ENCODE measurements at places on chromosomes 16 and 17.

GRCh38 chr17:77830816-77831473, 127.6 kb upstream of the TNRC6C start:
- DNase-seq, result no peak

DNA sequence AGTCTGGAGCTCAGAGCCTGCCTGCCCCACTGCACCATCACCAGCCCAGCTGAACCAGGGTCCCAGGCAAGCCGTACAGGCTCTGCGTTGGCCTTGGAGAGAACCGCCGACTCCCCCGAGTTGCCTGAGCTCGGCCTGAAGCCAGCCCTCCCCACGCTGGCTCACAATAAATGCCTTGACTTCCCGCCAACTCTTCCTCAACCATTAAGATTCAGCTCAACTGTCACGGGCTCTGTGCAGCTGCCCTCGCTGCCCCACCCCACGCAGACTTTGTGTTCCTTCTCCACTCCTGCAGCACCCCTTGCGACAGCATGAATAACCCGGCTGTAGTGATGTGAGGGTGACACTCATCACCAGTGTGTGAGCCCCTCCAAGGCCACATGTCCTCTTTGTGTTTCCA, 4.8 kb upstream of the QPRT start:
- DNase-seq, result no peak

GRCh38 chr16:2054543-2055245, 6.9 kb downstream of the TSC2 start:
- DNase-seq, result no peak

GRCh38 chr17:27566671-27567562, 64.1 kb upstream of the LGALS9 start:
- no peak for DNase-seq
